Colonic mucosa (tissue), 4 donors: ENCODE measurements at places on chromosomes 12 and 14.

DNA sequence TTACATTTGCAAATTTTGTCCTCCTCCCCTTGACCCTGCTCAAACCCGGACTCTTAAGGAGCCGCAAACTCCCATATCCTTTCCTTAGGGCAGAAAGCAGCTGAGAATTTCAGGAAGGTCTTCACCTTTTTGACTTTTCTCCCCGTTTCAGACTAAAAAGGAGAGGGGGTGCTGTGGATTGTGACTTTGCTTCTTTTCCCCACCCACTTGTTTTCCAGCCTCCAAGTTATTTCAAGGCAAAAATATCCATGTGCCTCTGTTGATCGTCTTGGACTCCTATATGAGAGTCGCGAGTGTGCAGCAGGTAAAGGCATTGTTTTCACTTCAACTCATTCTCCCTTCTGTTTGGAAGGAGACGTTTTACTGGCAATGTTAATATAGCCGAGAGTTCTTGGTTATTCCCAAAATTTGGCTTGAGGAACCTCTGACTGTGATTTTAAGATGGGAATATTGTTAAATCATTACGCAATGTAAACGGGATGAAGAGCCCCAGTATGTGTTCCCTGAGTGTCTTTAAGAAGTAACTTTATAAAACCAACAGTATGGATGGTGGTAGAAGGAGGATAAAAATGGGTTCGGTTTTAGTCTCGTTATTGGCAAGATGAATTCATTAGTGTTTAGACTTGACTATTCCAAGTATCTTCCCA lies 663 bp downstream of the LRRK2 start:
- H3K27me3 ChIP-seq = no peaks in the 10 kb centered on the region
- peak overlapping the region; percentile 50 for H3K4me3 ChIP-seq
- H3K27ac ChIP-seq = peak overlapping the region; percentile 83
- DNase-seq = no peak

- no peaks in the 10 kb centered on the region for H3K27me3 ChIP-seq
- no peaks in the 10 kb centered on the region for H3K36me3 ChIP-seq
- no peak for DNase-seq
- no peak overlapping the region for H3K4me3 ChIP-seq
- H3K27ac ChIP-seq = no peak overlapping the region
- no peaks in the 10 kb centered on the region for H3K4me1 ChIP-seq
Observed at GRCh38 chr14:89283327-89284060, 133.5 kb downstream of the FOXN3 start.

GRCh38 chr14:30020271-30020670 lies 92.6 kb upstream of the PRKD1 start:
- no peak for DNase-seq
- no peak overlapping the region for H3K27ac ChIP-seq
- H3K36me3 ChIP-seq = no peaks in the 10 kb centered on the region
- no peaks in the 10 kb centered on the region for H3K27me3 ChIP-seq
- H3K4me1 ChIP-seq = no peaks in the 10 kb centered on the region

- no peaks in the 10 kb centered on the region for H3K4me1 ChIP-seq
- DNase-seq = no peak
Observed at GRCh38 chr12:28877854-28878253, 271.2 kb upstream of the FAR2 start.

DNA sequence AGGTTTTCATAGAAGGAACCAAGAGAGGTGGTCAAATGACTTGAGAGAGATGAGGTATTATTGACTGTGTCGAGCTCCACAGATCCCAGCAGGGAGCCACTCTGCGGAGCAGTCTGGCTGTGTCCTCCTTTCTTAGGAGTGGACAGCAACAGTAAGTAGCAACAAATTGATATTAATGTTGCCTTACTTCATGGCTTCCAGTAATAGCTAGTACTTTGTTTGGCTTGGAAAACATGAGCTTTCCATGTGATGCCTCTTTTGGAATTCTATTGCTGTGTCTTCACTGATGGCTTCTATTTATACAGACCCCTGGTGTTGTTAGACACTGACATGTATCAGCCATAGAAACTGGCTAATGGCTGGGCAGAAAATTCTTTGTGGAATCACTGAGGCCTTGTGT lies 531.2 kb upstream of the CCDC196 start:
- DNase-seq = no peak
- no peaks in the 10 kb centered on the region for H3K36me3 ChIP-seq
- no peaks in the 10 kb centered on the region for H3K4me1 ChIP-seq
- H3K4me3 ChIP-seq = no peak overlapping the region
- H3K27ac ChIP-seq = no peak overlapping the region
- H3K27me3 ChIP-seq = no peaks in the 10 kb centered on the region

- H3K4me1 ChIP-seq = no peaks in the 10 kb centered on the region
- H3K4me3 ChIP-seq = no peak overlapping the region
- H3K27ac ChIP-seq = no peak overlapping the region
- DNase-seq = no peak
- no peaks in the 10 kb centered on the region for H3K36me3 ChIP-seq
Observed at GRCh38 chr14:37369425-37369824, 171.7 kb downstream of the MIPOL1 start.

GRCh38 chr14:102645746-102646440 lies 53.4 kb downstream of the RCOR1 start:
- DNase-seq = no peak
- H3K4me1 ChIP-seq = no peaks in the 10 kb centered on the region
- H3K36me3 ChIP-seq = no peaks in the 10 kb centered on the region
- H3K27me3 ChIP-seq = no peaks in the 10 kb centered on the region

- H3K4me1 ChIP-seq = no peaks in the 10 kb centered on the region
- no peaks in the 10 kb centered on the region for H3K27me3 ChIP-seq
- H3K4me3 ChIP-seq = no peak overlapping the region
- H3K36me3 ChIP-seq = no peaks in the 10 kb centered on the region
- no peak overlapping the region for H3K27ac ChIP-seq
Observed at GRCh38 chr14:80491131-80491530, 279.8 kb upstream of the DIO2 start.

- DNase-seq = no peak
- H3K27me3 ChIP-seq = no peaks in the 10 kb centered on the region
- peak overlapping the region; percentile 25 for H3K27ac ChIP-seq
- no peak overlapping the region for H3K4me3 ChIP-seq
- no peaks in the 10 kb centered on the region for H3K36me3 ChIP-seq
- H3K4me1 ChIP-seq = peaks cover 4% of the 10 kb centered on the region
Observed at GRCh38 chr14:54349713-54350112, 47.1 kb upstream of the CDKN3 start.

GRCh38 chr12:131315601-131316000 lies 361.9 kb downstream of the ADGRD1 start:
- no peak overlapping the region for H3K27ac ChIP-seq
- no peaks in the 10 kb centered on the region for H3K36me3 ChIP-seq
- no peak for DNase-seq
- no peak overlapping the region for H3K4me3 ChIP-seq
- H3K27me3 ChIP-seq = no peaks in the 10 kb centered on the region
- no peaks in the 10 kb centered on the region for H3K4me1 ChIP-seq

DNA sequence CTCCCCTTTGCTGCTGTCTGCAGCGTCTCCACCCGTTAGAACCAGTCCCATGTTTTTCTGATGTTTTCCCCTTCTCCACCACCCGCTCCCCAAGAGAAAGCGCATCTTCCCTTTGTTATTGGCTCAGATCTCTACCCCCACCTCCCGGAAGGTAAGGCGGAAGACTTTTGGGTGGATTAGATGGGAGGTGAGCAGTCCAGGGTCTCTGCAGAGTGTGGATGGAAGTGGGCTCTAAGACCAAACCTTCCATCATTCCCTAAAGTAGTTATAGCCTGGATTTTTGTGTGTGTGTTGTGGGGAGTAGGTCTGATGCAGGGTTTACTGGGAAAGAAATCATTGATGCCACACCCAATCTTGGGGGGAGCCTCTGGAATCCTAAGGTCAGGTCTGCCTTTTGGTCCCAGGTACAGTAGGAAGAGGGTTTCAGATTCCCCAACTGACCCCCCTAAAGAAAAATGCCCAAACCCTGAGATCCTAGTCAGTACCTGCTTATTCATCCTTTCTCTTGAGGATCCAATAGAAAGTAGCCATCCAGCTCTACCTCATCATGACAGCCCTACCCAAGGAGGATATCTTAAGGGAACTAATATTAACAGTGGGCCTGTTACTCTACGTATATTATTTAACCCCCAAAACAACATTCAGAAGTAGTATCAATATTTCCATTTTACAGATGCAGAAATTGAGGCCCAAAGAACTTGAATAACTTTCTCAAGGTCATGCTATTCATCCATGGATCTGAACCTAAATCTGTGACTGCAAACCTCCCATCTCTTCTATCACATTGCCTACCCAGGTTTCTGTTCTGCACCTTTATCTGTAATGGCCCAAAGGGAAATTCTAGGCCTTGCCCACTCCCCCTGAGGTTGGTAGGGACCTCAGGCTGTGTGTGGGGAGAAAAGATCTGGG lies 1.1 kb downstream of the KIF5A start:
- H3K27ac ChIP-seq = no peak overlapping the region
- H3K27me3 ChIP-seq = peaks cover 5% of the 10 kb centered on the region
- H3K36me3 ChIP-seq = no peaks in the 10 kb centered on the region
- no peak overlapping the region for H3K4me3 ChIP-seq
- peaks cover 2% of the 10 kb centered on the region for H3K4me1 ChIP-seq

DNA sequence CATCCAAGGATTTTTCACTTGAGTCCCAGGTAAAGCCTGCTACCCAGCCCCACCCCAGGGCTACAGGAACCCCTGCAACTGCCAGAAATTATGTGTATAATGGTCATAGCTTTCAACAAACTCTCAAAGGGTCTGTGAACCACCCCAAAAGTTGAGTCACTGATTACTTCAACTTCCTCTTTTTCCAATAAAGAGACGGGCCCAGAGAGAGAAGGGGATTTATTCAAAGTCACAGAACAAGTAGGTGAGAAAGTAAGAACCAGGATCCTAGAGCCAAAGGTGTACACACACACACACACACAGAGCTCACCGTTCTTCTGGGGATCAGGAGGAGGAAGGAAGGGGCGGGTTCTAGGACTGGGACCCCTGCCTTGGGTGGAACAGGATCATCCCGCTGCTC lies 4.8 kb upstream of the ITPK1 start:
- no peak for DNase-seq
- H3K36me3 ChIP-seq = no peaks in the 10 kb centered on the region
- H3K4me3 ChIP-seq = no peak overlapping the region
- H3K27ac ChIP-seq = no peak overlapping the region

DNA sequence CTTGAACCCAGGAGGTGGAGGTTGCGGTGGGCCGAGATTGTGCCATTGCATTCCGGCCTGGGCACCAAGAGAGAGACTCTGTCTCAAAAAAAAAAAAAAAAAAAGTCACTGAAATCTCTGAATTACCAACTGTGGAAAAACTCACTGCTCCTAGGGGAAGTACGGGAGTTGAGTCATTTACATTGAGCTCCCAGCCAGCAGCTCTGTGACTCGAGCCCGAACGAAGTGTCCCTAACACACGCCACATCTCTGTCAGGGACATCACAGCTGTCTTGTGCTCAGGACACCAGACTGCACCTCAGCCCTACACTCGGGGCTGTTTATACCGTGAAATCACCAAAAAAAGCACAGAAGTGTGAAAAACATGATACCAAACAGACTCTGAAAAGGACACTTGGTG lies 21.1 kb downstream of the ATP6V0A2 start:
- no peak for DNase-seq
- H3K27me3 ChIP-seq = no peaks in the 10 kb centered on the region
- H3K4me1 ChIP-seq = no peaks in the 10 kb centered on the region
- no peak overlapping the region for H3K27ac ChIP-seq
- H3K4me3 ChIP-seq = no peak overlapping the region
- no peaks in the 10 kb centered on the region for H3K36me3 ChIP-seq

DNA sequence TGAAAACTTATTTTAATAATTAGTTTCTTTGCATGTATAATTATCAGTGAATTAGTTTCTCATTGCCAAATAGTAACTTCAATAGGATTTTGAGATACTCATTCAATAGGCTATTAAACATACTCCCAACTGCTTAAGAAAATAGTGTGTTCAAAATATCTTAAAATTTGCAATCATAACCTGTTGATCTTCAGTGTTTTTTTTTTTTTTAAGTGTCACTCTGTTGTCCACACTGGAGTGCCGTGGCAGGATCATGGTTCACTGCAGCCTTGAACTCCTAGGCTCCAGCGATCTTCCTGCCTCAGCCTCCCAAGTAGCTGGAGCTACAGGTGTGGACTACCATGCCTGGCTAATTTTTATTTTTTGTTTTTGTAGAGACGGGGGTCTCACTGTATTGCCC lies 1.5 kb upstream of the YARS2 start:
- H3K36me3 ChIP-seq = no peaks in the 10 kb centered on the region
- no peak for DNase-seq
- no peak overlapping the region for H3K27ac ChIP-seq
- no peak overlapping the region for H3K4me3 ChIP-seq

DNA sequence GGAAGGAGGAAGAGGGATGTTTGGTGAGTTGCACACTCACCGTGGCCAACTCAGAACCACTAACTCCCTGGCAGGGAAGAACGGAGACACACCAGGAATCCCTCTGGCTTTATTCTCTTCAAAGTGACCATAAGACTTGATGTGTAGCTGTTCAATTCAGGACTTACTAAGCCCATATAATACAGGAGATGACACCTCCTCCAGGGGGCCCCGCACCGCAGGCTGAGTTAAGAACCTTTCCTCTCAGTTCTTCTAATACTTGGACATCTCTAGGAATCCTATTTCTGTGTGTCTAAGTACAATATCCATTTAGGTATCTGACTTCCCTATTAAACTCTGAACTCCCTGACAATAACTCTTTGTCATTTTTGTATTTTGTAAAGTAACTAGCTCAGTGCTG lies 49.5 kb downstream of the DCAF4 start:
- H3K4me1 ChIP-seq = no peaks in the 10 kb centered on the region
- H3K36me3 ChIP-seq = peaks cover 12% of the 10 kb centered on the region
- H3K27ac ChIP-seq = no peak overlapping the region
- H3K4me3 ChIP-seq = no peak overlapping the region
- H3K27me3 ChIP-seq = no peaks in the 10 kb centered on the region
- DNase-seq = no peak

DNA sequence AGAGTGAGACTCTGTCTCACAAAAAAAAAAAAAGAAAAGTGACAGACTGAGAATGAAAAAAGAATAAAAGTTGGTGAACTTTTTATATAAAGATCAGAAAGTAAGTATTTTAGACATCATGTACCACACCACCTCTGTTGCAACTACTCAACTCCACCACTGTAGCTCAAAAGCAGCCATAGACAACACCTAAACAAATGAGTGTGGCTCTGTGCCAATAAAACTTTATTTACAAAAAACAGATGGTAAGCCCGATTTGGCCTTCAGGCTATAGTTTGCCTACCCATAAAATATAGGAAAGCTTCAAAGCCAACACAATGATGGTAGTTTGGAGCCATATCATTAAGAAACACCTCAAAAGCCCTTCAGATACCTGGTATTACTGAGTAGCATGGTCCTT lies 154.5 kb upstream of the FOXN3 start:
- H3K4me3 ChIP-seq = no peak overlapping the region
- DNase-seq = no peak
- H3K4me1 ChIP-seq = no peaks in the 10 kb centered on the region
- H3K27ac ChIP-seq = no peak overlapping the region
- no peaks in the 10 kb centered on the region for H3K27me3 ChIP-seq

GRCh38 chr12:126874427-126875026 lies 1392.4 kb upstream of the TMEM132C start:
- no peak overlapping the region for H3K4me3 ChIP-seq
- no peaks in the 10 kb centered on the region for H3K27me3 ChIP-seq
- no peak overlapping the region for H3K27ac ChIP-seq
- DNase-seq = peak; percentile 46
- no peaks in the 10 kb centered on the region for H3K36me3 ChIP-seq
- H3K4me1 ChIP-seq = no peaks in the 10 kb centered on the region
